ENCODE measurements at places on chromosomes 6 and 20. TPM values are rescaled to one million over a fixed set of nuclear protein-coding genes. Genes with fewer than 3 reads are reported as not detected.

The ADGB gene
- total RNA-seq, result 0.31 TPM

The LGSN gene
- total RNA-seq, result not detected

The CALHM5 gene
- 0.10 TPM for total RNA-seq

- H3K27me3 ChIP-seq, result no peaks in the 10 kb centered on the region
- no peak for DNase-seq
- peaks cover 38% of the 10 kb centered on the region for H3K36me3 ChIP-seq
Measured at GRCh38 chr6:30591008-30591407, 19.8 kb downstream of the ABCF1 start.

GRCh38 chr20:43755851-43756250, 29.0 kb upstream of the GTSF1L start:
- no peaks in the 10 kb centered on the region for H3K4me1 ChIP-seq
- no peak for DNase-seq
- no peak overlapping the region for H3K27ac ChIP-seq
- no peaks in the 10 kb centered on the region for H3K36me3 ChIP-seq
- peaks cover 36% of the 10 kb centered on the region for H3K27me3 ChIP-seq

DNA sequence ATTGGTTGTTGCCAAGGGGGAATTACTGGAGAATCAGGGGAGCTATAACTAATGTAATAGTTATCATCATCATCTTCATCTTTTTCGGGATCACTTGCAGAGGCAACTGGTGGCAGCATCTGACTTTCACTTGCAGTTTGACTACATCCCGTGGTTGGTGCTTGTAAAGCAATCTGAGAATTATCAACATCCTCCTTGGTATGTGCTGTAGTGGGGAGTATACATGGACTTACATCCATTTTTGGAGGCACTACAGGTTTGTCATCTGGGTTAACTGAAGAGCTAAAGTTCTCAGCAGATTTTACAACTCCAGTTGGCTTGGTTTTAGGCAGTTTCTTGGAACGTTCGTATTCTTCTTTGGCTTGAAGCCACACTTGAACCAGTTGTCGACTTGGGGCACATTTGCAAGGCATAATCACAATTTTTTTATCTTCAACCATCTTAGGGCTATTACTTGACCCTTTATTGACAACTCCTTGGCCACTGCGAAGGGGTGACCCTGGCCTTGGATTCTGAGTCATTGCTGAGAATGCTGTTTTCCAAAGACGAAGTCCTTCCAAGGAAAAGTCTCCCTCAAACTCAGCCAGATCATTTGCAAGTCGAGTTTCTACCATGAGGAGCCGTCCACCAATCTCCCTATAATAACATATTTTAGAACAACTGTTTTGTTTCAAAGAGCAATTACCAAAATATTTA, 115.5 kb downstream of the REV3L start:
- H3K4me1 ChIP-seq, result peaks cover 5% of the 10 kb centered on the region
- peaks cover 21% of the 10 kb centered on the region for H3K36me3 ChIP-seq
- H3K4me3 ChIP-seq, result no peak overlapping the region
- no peaks in the 10 kb centered on the region for H3K27me3 ChIP-seq
- H3K27ac ChIP-seq, result no peak overlapping the region

- peak; percentile 75 for DNase-seq
- peak overlapping the region; percentile 83 for H3K27ac ChIP-seq
- H3K4me1 ChIP-seq, result peaks cover 42% of the 10 kb centered on the region
- no peaks in the 10 kb centered on the region for H3K36me3 ChIP-seq
Measured at GRCh38 chr6:37239950-37240713, 17.4 kb upstream of the TBC1D22B start.

- DNase-seq, result peak; percentile 75
- H3K36me3 ChIP-seq, result peaks cover 17% of the 10 kb centered on the region
- H3K27me3 ChIP-seq, result no peaks in the 10 kb centered on the region
Measured at GRCh38 chr20:63706852-63707557, 771 bp downstream of the ARFRP1 start.
